ENCODE measurements at places on chromosomes 3 and 15.
A peak's percentile ranks its signal among the peaks of the same experiment; 100 is the strongest.

GRCh38 chr3:62134061-62134496, 239.3 kb downstream of the FEZF2 start:
- DNase-seq = no peak

DNA sequence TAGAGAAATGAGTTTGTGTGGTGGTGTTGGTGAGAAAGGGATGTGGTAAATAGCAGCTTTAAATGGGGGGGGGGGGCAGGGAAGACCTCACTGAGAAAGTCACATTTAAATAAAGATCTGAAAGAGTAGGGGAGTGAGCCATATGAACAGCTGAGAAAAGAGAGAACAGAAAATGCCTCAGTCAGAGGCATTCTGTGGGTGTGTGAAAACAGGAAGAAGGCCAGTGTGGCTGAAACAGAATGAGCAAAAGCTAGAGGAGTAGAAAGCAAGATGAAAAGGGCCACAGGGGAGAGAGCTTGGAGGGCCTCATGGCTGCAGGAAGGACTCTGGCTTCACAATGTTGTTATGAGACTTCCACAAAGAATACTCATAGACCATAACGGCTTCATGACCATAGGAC, 783.3 kb downstream of the ZPLD1 start:
- no peak for DNase-seq

- DNase-seq = no peak
These were observed 8.7 kb upstream of the RFX7 start for GRCh38 chr15:56252386-56252785.

GRCh38 chr3:42229266-42229941, 36.6 kb downstream of the CCK start:
- DNase-seq = no peak

GRCh38 chr3:56724676-56725075, 41.6 kb upstream of the TASOR start:
- no peak for DNase-seq

DNA sequence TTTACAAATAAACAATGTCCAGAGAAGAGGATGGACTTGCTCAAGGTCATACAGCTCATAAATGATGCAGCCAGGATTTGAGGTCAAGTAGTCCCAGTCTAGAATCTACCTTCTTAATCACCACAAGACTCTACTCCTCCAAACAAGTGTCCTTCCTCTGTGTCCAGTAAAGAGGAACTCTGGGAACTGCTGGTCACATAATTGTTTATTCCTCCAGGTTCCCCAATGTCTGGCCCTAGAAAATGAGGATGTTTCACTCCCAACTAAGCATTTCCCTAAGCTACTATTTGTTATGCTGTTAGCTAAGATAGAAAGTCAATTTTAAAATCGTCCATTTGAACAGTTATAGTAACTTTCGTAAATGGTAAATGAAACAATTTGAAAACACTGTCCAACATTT, 192.4 kb downstream of the FHIT start:
- no peak for DNase-seq

DNA sequence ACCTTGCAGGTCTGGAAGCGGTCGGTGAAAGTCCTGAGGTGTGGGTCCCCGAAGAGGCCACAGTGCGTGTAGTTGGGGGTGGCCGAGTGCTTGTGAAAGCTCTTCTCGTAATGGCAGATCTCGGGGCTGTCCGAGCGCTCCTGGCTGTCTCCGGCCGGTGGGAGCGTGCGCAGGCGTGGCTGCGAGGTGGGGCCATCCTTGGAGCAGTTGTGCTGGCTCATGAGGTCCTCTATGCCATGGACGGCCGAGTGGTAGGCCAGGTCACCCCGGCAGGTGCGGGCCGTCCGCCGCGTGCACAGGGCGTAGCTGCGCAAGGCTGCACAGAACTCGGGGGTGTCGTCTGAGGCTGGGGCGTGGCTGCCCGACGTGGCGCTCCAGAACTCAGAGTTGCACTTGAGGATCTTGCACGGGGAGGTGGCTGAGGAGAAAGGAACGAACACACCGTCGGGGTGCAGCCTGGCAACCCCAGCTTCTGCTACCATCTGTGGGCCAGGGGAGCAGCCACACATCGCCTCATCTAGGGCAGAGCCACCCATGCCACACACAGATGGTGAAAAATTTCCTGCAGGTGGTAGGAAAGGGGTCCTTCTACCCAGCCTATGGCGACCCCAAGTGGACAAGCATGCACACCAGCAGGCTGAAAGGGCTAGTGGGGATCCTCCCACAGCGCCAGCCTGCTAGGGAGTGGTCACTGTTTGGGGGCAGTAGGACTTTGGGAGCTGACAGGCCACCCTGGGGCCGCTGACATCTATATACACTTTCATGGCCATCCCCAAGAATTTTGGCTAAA, 36.7 kb downstream of the RGMA start:
- DNase-seq = no peak

DNA sequence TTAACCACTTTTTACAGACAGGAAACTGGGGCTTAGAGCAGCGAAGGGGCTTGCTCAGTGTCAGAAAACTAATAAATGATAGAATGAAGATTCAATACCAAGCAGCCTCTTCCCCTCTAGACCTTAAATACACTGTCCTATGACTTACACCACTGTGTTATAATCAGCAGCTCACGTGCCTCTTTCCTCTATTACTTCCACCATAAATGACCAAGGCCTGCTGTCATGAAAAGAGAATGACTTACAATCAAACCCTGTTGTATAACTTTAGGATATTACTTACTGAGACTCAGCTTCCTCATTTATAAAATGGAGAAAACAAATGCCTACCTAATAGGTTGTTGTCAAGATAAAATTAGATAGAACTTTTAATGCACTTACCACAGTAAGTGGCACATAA, 11.6 kb downstream of the FMN1 start:
- no peak for DNase-seq

DNA sequence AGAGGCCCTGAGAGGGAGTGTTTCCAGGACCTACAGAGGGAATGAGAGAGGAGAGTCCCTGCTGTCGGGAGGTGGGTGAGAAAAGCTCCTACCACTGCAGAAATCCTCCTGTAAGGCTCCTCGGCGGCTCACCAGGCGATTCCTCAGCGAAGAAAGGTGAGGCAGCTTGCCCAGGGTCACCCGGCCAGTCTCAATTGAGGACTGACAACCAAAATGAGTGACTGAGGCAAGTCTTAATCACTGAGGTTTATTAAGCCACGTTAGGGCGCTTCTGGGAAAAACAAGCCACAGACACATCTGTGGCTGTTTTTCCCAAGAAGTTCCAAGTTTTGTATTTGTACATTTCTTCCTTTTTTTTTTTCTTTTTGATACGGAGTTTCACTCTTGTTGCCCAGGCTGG, 48.5 kb downstream of the ZDHHC19 start:
- no peak for DNase-seq

GRCh38 chr3:124768812-124769211, 38.6 kb downstream of the UMPS start:
- no peak for DNase-seq

DNA sequence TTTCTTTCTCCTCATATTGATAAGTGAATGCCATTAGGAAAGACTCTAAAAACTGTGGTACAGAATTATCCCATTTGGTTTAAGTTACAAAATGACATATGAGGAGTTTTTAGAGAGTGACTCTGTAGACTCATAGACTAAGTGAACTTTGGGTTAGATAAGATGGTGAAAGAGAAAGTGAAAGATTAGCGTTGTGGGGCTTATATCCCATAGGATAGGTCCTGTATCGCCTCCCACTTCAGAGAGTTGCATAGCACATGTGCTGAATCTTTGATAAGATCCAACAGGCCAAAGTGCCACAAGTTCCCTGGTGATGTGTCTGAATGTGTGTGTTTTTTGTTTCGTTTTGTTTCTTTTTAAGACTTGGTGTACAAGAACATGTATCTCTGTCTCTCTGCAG, 666.9 kb downstream of the MECOM start:
- no peak for DNase-seq

GRCh38 chr3:146117406-146118285, 43.3 kb downstream of the PLOD2 start:
- no peak for DNase-seq

- no peak for DNase-seq
These were observed 85.0 kb downstream of the RAB11A start for GRCh38 chr15:65954289-65954741.

DNA sequence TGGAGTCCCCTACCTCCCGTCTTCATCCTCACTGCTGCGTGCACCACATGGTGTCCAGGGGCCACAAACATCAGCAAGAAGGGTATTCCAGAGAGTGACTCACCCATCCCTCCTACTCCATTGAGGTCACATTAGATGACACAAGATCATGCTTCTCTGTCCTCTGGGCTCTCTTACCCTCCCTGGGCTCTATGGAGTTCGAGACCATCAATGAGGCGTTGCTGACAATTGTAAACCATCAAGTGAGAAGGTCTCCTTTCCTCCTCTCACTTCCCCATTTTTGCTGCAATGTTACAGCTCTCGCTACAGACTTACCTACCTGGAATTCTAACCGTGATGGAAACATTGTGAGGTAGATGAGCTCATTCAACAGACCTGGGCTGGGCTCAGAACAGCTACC, 51.7 kb downstream of the HMCES start:
- no peak for DNase-seq

DNA sequence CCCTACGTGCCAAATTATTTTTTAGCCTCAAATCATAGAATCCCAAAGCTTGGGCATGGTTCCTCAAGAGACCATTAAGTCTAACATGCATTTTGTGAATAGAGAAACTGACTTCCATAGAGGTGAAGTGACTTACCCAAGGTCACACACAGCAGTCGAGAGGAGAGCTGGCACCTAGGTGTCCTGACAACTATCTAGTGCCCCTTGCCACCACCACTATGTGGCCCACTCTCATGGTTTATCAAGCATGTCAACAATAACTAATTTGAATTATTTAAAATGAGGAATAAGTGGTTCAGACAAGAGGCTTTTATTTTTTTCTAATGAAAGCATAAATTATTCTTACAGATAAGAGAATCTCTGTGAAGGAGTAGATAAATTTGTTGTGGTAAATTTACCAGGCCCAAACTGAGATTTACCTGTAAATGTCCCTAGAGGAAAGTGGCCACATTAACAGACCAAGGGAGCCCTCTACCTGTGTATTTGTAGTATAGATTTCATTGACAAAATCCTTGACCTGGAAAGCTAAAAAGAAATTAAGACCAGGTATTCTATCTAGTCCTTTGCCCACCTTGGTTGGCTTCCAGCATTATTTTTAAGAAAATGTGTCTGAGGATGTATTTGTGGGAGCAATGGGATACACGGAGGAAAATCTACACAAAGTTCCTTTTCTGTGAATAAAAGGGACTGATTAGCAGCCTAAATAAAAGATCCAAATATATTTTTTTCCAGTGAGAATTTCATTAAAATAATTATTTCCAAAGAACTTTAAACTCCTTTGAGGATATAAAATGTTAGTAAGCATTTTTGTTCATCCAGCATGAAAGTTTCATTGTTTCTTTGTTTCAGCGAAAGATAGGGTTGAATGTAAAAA, 49.1 kb downstream of the IQCH start:
- DNase-seq = peak; percentile 67

- DNase-seq = no peak
These were observed 93.0 kb downstream of the BDH1 start for GRCh38 chr3:197462808-197463207.

- no peak for DNase-seq
These were observed 579.3 kb downstream of the PLOD2 start for GRCh38 chr3:145581694-145582093.

GRCh38 chr3:14261229-14261628, 82.6 kb downstream of the LSM3 start:
- DNase-seq = peak; percentile 67

Measured in CD4-positive, alpha-beta T cell treated with Interferon alpha-2 for 1 hour (primary cell).